G401 (cell line): ENCODE measurements at places on chromosomes 7 and 10. TPM values are rescaled to one million over a fixed set of nuclear protein-coding genes. Genes with fewer than 3 reads are reported as not detected.

LBX1 gene
- 17.5 and 32.2 TPM in 2 replicates for total RNA-seq

HOXA9 gene
- total RNA-seq = 66.5 and 71.2 TPM in 2 replicates

SPDYE2B gene
- total RNA-seq = not detected in 2 replicates

ADAP1 gene
- total RNA-seq = 11.7 and 21.3 TPM in 2 replicates

TRIM50 gene
- total RNA-seq = not detected in 2 replicates

MCU gene
- 25.8 and 41.6 TPM in 2 replicates for total RNA-seq

ASAH2B gene
- 0.37 and 1.3 TPM in 2 replicates for total RNA-seq

ADRB1 gene
- 4.1 and 4.8 TPM in 2 replicates for total RNA-seq

AMPH gene
- not detected in 2 replicates for total RNA-seq

FKBP6 gene
- total RNA-seq = not detected in 2 replicates

SEM1 gene
- total RNA-seq = 87.4 and 94.7 TPM in 2 replicates

CHST15 gene
- not detected in 2 replicates for total RNA-seq

PRR15 gene
- total RNA-seq = not detected in 2 replicates

PAPOLB gene
- total RNA-seq = 0.34 TPM in 1 of 2 replicates, not detected in the other

HMX3 gene
- total RNA-seq = not detected in 2 replicates

LIPN gene
- total RNA-seq = not detected in 2 replicates

CYP26C1 gene
- total RNA-seq = 0.80 TPM in 1 of 2 replicates, not detected in the other

LRRN3 gene
- 4.4 and 5.8 TPM in 2 replicates for total RNA-seq

HTR5A gene
- not detected in 2 replicates for total RNA-seq

TAS2R16 gene
- total RNA-seq = not detected in 2 replicates

CHN2 gene
- total RNA-seq = not detected in 2 replicates

VAX1 gene
- not detected in 2 replicates for total RNA-seq

MET gene
- total RNA-seq = 0.20 TPM in 1 of 2 replicates, not detected in the other

EEPD1 gene
- 15.5 and 32.6 TPM in 2 replicates for total RNA-seq

GFRA1 gene
- 0.37 and 1.1 TPM in 2 replicates for total RNA-seq

LAMB4 gene
- total RNA-seq = not detected in 2 replicates

NUTM2D gene
- 1.1 and 1.5 TPM in 2 replicates for total RNA-seq

ACTR3C gene
- total RNA-seq = 0.68 and 0.98 TPM in 2 replicates

AKR1C4 gene
- not detected in 2 replicates for total RNA-seq

AZGP1 gene
- total RNA-seq = 1.1 TPM in 1 of 2 replicates, not detected in the other

OPN4 gene
- not detected in 2 replicates for total RNA-seq

SCD gene
- total RNA-seq = 464 and 607 TPM in 2 replicates

GNAT3 gene
- total RNA-seq = not detected in 2 replicates

UPK3BL2 gene
- 6.6 TPM in 1 of 2 replicates, not detected in the other for total RNA-seq

TEX47 gene
- total RNA-seq = not detected in 2 replicates
